ENCODE measurements at places on chromosomes 6 and 20.
A peak's percentile ranks its signal among the peaks of the same experiment; 100 is the strongest.

- no peaks in the 10 kb centered on the region for H3K4me1 ChIP-seq
- H3K27me3 ChIP-seq: no peaks in the 10 kb centered on the region
- H3K27ac ChIP-seq: no peak overlapping the region
- DNase-seq: no peak
These were observed 7.6 kb upstream of the BMP5 start for GRCh38 chr6:55882718-55883569.

DNA sequence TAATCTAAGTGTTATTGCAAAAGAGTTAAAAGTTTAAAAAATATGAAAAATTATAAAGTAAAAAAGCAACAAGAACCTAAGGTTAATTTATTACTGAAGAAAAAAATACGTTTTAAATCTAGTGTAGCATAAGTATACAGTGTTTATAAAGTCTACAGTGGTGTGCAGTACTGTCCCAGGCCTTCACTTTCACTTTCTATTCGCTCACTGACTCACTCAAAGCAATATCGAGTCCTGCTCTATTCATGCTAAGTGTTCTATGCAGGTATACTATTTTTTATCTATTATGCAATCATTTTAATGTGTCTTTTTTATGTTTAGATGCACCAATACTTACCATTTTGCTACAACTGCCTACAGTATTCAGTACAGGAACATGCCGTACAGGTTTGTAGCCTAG is 113.0 kb downstream of the MANEA start:
- no peaks in the 10 kb centered on the region for H3K4me1 ChIP-seq
- H3K4me3 ChIP-seq: no peak overlapping the region
- no peaks in the 10 kb centered on the region for H3K36me3 ChIP-seq
- no peak overlapping the region for H3K27ac ChIP-seq

DNA sequence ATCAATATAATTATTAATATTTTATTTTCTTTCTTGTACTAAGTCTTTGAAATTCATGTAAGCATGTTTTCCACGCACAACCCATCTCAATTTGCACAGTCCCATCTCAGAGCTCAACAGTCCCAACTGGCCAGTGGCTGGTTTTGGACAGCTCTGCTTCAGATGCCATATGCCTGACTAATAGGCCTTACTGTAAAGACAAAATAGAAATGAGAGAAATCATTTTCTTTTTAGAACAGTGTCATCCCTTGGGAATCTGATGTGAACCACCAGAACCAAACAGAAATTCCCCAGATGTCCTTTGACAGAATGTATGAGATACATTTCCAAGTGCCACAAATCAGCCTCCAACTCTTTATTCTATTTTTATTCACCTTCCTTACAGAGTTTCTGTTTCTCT is 338.9 kb downstream of the ESR1 start:
- H3K36me3 ChIP-seq: peaks cover 36% of the 10 kb centered on the region
- no peak overlapping the region for H3K27ac ChIP-seq
- H3K27me3 ChIP-seq: no peaks in the 10 kb centered on the region
- H3K4me3 ChIP-seq: no peak overlapping the region
- no peak for DNase-seq

- peaks cover 13% of the 10 kb centered on the region for H3K4me1 ChIP-seq
- no peak overlapping the region for H3K4me3 ChIP-seq
- H3K27me3 ChIP-seq: no peaks in the 10 kb centered on the region
These were observed 20.1 kb upstream of the RPP40 start for GRCh38 chr6:5023923-5024322.

DNA sequence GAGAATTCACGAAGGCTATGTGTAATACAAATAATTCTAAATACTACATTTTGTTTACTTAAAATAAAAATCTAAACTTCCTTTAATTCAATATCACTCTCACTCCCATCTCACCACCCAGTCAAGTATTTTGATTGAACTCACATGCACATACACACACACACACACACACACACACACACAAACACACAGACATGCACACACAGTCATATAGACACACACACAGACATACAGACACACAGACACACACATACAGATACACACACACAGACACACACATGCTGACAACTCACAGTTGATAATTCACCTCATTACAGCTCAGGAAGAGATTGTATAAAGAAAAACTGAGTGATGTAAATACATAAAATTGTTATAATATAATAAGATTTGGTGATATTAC is 559.8 kb upstream of the SLC35B3 start:
- H3K4me1 ChIP-seq: no peaks in the 10 kb centered on the region
- no peak for DNase-seq
- no peaks in the 10 kb centered on the region for H3K36me3 ChIP-seq

- no peak for DNase-seq
- no peak overlapping the region for H3K4me3 ChIP-seq
- no peaks in the 10 kb centered on the region for H3K36me3 ChIP-seq
- no peaks in the 10 kb centered on the region for H3K27me3 ChIP-seq
- no peaks in the 10 kb centered on the region for H3K4me1 ChIP-seq
- no peak overlapping the region for H3K27ac ChIP-seq
These were observed 79.9 kb downstream of the ATXN1 start for GRCh38 chr6:16681260-16681873.

DNA sequence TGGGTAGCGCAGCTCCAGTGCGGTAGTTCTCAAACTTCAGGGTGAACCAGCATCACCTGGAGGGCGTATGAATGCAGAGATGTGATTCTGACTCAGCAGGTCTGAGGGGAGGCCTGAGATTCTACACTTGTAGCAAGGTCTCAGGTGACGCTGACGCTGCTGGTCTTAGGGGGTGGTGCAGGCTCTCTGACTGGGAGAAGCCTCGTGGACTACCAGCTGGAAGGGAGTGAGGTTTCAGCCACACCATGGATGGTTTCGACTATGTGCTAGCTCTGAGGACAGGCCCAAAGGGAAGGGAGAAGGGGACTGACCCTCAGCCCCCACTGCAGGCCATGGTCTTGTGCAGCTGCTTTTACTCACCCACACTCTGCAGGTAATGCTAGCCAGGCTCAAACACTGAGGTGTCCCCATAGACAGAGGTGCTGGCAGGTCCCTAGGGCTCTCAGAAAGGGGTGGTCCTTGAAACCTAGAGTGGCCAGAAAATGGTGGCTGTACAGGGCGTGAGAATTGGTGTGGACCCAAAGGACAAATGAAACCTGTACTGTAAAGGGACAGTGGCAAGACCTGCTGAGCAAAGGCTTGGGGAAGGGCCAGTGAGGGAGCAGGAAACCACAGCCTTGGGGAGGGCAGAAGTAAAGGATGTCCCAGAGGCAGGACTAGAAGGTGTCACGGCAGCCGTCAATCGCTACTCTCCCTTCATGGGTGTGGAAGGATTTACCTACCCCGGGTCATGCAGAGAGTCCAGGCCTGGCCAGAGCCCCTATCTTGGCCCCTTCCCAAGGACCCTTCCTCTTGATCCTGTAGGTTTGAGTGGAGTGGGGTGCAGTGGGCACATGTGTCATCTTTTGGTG is 52.7 kb downstream of the EBF4 start:
- H3K36me3 ChIP-seq: peaks cover 11% of the 10 kb centered on the region
- no peak for DNase-seq
- H3K4me3 ChIP-seq: no peak overlapping the region
- H3K27ac ChIP-seq: no peak overlapping the region

GRCh38 chr6:52517502-52518278 is 59.2 kb downstream of the TRAM2 start:
- H3K36me3 ChIP-seq: no peaks in the 10 kb centered on the region
- DNase-seq: peak; percentile 61
- H3K4me1 ChIP-seq: peaks cover 14% of the 10 kb centered on the region
- H3K4me3 ChIP-seq: no peak overlapping the region

DNA sequence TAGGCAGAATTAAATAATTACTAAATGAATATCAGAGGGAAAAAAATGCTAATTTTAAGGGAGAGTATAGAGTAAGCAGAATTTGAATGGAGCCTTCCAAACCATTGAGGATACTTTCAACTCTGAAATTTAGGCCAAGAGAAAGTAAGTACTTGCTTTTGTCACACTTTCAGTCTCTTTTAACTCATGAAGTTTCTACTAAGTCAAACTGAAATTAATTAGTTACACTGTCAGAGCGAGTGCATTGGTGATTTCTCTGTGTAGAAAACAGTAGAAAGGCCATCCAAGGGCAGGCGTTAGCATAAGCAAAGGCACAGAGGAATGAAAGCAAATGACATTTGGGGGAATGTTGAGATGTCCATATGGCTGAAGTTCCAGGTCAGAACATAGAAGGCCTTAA is 92.9 kb downstream of the PLEKHG1 start:
- peaks cover 7% of the 10 kb centered on the region for H3K4me1 ChIP-seq
- no peak overlapping the region for H3K27ac ChIP-seq
- no peak overlapping the region for H3K4me3 ChIP-seq
- no peaks in the 10 kb centered on the region for H3K36me3 ChIP-seq
- H3K27me3 ChIP-seq: no peaks in the 10 kb centered on the region

- peaks cover 60% of the 10 kb centered on the region for H3K4me1 ChIP-seq
- H3K36me3 ChIP-seq: peaks cover 30% of the 10 kb centered on the region
- H3K4me3 ChIP-seq: no peak overlapping the region
- no peaks in the 10 kb centered on the region for H3K27me3 ChIP-seq
- DNase-seq: no peak
- H3K27ac ChIP-seq: peak overlapping the region; percentile 57
These were observed 61.6 kb downstream of the SRC start for GRCh38 chr20:37407573-37408002.
